PC-9 (cell line): ENCODE measurements at places on chromosomes 13 and 19. TPM values are rescaled to one million over a fixed set of nuclear protein-coding genes. Genes with fewer than 3 reads are reported as not detected.

DNA sequence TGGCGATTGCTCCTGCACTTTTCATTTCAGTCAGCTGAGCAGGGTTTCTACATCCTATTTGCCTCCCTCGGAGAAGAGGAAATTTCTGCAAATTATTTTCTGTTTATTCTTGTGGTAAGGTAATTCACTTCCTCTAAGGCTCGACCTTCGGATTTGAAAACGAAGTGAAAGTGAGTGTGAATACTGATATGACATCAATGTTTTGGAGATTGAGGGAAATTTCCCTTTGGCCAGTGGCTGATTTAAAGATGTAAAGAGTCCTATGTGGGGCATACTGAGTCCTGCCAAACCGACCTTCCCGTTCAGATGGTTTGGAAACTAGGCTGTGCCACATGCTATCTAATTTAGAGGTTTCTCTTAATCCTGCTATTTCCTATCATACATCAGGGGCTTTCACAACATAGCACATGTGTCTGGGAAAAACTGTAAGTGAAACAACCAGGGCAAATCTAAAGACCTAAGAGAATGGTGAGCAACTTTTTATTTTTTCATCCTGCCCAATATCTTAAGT is 112.3 kb downstream of the POSTN start:
- DNase-seq, result no peak

DNA sequence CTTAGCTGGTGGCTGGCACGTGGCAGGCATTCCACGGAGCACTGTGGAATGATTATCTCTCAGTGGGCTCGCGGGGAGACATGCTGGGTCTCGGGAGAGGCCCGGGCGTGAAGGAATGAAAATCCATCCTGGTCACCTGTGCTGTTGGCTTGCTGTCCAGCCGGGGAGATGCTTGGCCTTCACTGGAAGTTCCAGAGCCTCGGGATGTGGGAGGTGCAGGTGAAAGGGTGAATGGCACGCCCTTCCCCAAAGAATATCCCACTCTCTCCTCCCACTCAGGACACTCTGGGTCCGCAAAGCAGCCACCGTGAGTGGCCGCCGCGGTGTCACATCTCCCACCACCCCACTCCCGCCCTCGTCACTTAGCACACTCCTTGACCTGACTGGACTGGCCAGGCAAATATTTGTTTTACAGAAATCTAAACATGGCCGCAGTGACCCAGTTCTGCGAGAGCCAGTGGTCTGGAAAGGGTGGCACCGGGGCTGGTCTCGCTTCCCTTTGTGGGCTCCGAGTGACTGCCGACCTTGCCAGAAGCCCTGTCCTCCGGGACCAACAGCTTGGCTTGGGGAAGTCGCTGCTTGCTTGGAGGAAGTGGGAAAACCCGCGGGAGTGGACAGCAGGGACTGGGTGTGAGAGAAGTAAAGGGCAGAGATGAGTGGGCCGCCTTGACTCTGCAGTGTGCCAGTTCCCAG is 8.0 kb downstream of the DPP9 start:
- DNase-seq, result no peak

- no peak for DNase-seq
These were observed 55.5 kb upstream of the URI1 start for GRCh38 chr19:29886586-29886985.

EMP3 gene
- total RNA-seq, result 29.0 and 56.3 TPM in 2 replicates

LILRA5 gene
- total RNA-seq, result not detected in 2 replicates

GRCh38 chr13:86591862-86592261 is 792.6 kb upstream of the SLITRK6 start:
- no peak for DNase-seq
